Mesendoderm (in vitro differentiated cells): ENCODE measurements at places on chromosomes 1 and 21.

DNA sequence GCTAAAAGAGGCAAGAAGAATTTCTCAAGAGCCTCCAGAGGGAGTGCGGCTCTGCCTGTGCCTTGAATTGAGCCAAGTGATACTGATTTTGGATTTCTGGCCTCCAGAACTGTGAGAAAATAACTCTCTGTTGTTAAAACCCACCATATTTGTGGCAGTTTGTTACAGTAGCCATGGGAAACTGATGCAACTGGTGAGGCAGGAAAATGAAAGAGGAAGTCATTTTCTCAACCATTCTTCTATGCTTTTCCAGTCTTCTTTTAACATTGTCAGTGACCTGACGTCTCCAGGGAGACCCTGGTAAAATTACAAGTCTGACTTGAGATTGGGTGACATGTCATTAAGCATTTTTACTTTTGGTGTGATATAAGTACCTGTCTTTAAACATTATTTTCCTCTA, 5.8 kb downstream of the OR6P1 start:
- DNase-seq: peak; percentile 45

DNA sequence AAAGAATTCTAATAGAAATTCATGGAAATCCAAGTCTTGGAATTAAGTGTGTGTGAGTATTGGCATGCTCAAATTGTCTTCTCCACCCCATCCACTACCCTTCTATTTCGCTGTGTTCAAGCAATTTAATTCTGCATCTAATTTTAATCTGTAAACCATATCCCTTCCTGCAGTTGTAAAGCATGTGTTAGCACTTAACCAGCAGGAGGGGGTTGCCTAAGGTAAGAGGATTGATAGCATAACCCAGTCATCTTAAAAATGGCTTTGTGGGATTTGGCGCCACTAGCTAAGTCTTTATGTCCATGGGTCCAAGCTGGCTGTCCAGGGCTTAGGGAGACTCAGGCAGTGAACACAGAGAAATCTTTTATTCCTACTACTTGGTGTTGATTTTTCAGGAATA, 210.3 kb downstream of the PTPRC start:
- DNase-seq: peak; percentile 32

DNA sequence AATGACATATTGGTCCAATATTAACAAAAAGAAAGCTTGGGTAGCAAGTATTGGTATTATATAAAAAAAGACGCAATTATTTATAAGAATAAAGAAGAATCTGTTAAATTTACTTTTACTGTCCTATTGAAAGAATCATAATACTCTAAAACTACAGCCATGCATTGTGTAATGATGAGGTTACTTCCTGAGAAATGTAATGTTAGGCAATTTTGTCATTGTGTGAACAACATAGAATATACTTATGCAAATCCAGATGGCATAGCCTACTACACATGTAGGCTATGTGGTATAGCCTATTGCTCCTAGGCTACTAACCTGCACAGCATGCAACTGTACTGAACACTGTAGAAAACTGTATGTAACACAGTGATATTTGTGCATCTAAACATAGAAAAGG, 121.2 kb upstream of the PTGFR start:
- DNase-seq: no peak

- peak; percentile 39 for DNase-seq
These were observed 160.0 kb downstream of the SEC16B start for GRCh38 chr1:177809819-177810218.

DNA sequence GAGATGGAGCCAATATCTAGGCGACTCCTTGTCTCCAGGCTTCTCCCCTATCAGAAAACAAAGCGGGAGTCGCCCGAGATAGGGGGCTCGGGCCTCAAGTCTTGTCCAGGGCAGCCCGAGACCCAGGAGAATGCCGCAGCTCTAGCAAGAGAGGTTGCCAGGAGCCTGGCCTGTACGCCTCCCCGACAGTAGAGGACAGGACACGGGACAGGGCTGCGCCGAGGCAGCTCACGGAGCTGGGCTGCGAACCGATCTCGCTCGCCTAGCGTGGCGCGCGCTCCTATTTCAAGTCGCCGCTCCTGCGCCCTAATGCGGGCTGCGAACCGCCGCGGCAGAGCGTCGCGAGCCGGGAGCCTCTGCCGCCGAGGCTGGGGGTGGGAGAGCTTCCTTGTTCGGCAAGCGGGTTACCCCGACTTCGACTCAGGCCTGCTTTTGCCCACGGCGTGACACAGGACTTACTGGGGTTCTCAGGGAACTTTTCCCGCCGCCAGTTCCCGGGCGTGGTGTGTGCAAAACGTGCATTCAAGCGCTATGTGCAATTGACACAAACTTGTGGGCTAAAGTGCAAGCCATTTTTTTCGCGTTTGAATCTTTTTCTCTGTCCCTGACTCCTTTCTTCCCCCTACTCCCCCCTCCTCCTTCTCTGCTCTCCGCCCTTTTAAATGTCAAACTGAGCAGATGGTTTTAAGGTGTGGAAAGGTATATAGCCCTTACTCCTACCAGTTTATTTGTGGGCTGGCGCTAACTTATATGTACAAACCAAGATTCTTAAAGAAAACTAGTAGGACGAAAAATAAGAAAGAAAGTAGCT, 2.4 kb upstream of the PROX1 start:
- peak; percentile 68 for DNase-seq

DNA sequence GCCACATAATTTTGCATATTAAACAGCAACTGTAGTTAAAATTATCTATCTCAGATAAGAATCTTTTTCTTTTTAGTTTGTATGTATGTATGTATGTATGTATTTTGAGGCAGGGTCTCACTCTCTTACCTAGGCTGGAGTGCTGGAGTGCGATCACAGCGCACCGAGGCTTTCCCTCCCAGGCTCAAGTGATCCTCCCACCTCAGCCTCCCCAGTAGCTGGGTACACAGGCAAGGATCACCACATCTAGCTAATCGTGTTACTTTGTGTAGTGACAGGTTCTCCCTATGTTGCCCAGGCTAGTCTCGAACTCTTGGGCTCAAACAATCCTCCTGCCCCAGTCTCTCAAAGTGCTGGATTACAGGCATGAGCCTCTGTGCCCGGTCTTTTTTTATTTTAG, 30.5 kb upstream of the PUM1 start:
- no peak for DNase-seq

DNA sequence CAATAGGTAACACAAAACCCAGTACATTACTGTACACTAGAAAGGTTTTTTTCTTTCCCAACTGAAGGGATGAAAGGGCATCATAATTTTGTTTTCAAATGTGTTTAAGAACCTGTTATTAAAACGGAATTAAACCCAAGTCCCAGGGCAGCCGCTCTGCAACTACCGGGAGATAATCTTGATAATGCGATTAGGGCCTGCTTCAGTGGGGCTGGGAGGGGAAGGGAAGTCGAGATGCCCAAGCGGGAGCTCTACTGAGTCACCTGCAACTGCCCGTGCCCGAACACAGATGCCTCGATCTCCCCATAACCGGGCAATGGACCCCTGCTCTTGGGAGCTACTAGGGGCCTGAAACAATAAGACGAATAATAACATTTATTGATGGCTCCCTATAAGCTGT, 61.4 kb downstream of the KAZN start:
- DNase-seq: no peak

DNA sequence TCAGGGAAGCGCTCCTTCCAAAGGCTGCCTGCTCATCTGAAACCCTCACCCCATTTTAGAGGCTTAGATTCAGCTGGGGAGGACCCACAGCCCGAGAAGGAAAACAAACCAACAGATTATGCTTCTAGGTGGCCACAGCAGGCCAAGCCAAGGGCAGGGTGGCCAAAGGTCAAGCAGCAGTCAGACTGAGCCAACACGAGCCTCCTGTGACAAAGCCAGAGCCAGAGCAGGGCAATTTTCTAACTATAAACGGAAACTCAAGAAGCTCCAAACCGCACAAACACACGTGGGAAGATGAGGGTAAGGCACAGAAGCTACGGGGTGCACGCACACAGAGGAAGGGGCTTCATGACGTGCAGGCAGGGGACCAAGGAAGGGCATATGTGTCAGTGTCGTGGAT, 64.1 kb downstream of the PLEKHA6 start:
- no peak for DNase-seq

DNA sequence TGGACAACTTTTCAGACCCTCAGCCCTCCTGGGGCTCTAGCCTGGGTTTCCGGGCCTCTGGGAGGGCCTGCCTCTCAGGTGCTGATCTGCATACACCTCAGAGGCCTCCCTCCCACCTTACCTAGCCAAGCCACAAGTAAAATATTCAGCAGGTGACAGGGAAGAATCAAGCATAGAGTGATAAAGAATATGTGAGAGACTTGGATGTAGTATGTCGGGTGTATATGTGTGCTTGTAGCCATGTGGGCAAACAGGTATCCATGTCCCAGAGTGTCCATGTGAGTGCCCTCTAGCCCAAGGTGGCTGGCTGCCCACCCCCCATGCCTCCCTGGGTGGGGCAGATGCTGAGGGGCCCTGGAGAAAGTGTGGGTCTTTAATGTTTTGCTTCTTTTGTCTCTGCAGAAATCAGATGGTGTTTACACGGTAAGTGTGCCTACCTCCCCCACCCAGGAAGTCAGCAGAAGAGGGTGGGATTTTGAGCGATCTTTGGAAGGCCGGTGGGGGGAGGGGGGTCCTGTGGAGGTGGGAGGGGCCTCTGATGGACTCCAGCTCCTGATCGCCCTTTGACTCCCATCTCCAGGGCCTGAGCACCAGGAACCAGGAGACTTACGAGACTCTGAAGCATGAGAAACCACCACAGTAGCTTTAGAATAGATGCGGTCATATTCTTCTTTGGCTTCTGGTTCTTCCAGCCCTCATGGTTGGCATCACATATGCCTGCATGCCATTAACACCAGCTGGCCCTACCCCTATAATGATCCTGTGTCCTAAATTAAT, 3.4 kb downstream of the FCER1G start:
- DNase-seq: no peak

- no peak for DNase-seq
These were observed 10.3 kb downstream of the ALDH9A1 start for GRCh38 chr1:165688046-165688445.

- peak; percentile 19 for DNase-seq
These were observed 250.2 kb upstream of the FGGY start for GRCh38 chr1:59046730-59047157.

GRCh38 chr1:55277377-55278130, 62.4 kb upstream of the USP24 start:
- DNase-seq: peak; percentile 88

- DNase-seq: no peak
These were observed 212.5 kb downstream of the FGGY start for GRCh38 chr1:59509341-59509875.

DNA sequence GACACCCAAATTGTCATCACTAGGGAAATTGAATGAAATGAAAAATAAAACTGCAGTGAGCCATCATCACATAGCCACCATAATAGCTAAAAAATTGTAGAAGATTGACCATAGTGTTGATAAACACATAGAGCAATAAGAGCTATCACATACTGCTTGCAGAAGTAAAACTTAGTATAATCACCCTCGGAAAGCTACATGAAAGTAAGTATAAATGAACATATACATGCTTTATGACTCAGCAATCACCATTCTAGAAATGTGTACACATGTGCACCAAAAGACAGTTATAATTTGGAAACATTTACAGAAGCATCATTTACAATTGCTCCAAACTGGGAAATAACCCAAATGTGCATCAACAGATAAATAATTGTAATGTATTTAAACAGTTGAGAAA, 153.1 kb upstream of the LRRC7 start:
- no peak for DNase-seq

- no peak for DNase-seq
These were observed 691.4 kb upstream of the NCAM2 start for GRCh38 chr21:20306836-20307235.

DNA sequence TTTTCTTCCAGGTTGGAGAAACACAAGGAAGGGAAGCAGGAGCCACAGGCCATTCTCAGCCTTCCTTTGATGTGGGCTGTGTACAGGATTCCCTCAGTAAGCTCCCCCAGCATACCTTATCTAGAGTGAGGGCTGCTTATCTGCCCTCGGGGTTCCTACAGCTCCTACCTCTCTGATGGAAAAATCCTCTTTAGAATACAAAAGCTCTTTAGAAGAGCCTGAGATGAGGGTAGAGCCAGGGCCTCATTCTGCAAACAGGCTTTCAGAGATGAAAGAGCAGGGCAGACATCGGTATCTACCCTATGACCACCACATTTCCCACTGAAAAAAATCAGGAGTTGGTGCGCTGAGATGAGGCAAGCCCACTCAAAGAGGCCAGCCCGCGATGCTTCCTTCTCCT, 85.1 kb downstream of the PLPP3 start:
- DNase-seq: peak; percentile 98

DNA sequence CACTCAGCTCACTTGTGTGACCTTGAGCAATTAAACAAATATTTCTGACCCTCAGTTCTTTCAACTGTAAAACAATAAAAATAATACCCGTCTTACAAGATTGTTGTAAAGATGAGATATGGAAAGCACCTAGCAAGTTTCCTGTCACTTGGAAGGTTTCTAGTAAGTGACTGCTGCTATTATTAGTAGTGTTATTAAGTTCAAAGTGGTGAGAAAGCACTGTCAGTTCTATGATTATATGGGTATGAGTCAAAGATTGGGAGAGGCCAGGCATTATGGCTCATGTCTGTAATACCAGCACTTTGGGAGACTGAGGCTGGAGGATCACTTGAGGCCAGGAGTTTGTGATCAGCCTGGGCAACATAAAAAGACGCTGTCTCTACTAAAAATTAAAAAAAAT, 145.4 kb downstream of the C1orf21 start:
- no peak for DNase-seq

DNA sequence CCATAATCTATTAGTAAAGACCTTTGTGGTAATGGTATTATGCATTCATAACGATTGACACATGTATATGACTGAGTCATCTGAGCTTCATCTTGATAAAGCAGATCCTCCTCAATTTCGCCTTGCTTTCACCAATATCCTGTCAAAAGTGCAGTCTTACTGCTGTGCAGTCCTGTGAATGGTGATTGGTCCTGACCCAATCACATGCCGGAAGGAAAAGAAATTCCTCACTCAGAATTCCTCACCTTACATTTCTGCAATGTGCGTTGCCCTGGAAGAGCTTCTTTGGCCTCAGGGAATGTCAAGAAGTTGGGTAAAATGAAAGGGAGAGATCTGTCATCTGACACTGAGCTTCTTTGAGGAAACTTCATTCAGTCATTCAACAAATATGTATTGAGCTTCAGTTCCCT, 121.0 kb upstream of the TSPAN2 start:
- peak; percentile 82 for DNase-seq
